ENCODE measurements at places on chromosomes 6 and 20. TPM values are rescaled to one million over a fixed set of nuclear protein-coding genes. Genes with fewer than 3 reads are reported as not detected.

Gene ANGPT4
- 0.60 TPM for total RNA-seq

Gene THEMIS
- total RNA-seq: 0.22 TPM

Gene ARMC2
- total RNA-seq: 10.3 TPM

Gene PARD6B
- total RNA-seq: 31.1 TPM

Gene CGA
- not detected for total RNA-seq

Gene ADGRF1
- total RNA-seq: 3.2 TPM

Gene SPDEF
- 1.8 TPM for total RNA-seq

Gene SYNDIG1
- total RNA-seq: 17.6 TPM

Gene MOXD1
- 16.7 TPM for total RNA-seq

Gene WFDC8
- total RNA-seq: not detected

Gene TNFRSF21
- 16.4 TPM for total RNA-seq

Gene CALHM6
- 2.5 TPM for total RNA-seq

Gene CASS4
- total RNA-seq: 1.4 TPM

Gene TSPO2
- not detected for total RNA-seq

Gene ZNF334
- total RNA-seq: 34.7 TPM

Gene TCP1
- 163 TPM for total RNA-seq

Gene KCNK16
- total RNA-seq: not detected

Gene MUC21
- 0.11 TPM for total RNA-seq

Gene ANKRD66
- not detected for total RNA-seq

Gene TPMT
- total RNA-seq: 14.4 TPM

Gene VWA7
- total RNA-seq: 0.88 TPM

Gene FANCE
- total RNA-seq: 9.3 TPM

Gene HLA-DRB5
- not detected for total RNA-seq

Gene PAX1
- 0.33 TPM for total RNA-seq
